Activated CD4-positive, alpha-beta T cell treated with anti-CD3 and anti-CD28 coated beads, Interleukin-2, amount 10 ng/mL, durations not matched to agents 24 days and 14 days (primary cell): ENCODE measurements at places on chromosomes 6 and 20. TPM values are rescaled to one million over a fixed set of nuclear protein-coding genes. Genes with fewer than 3 reads are reported as not detected.

Gene CFAP206
- total RNA-seq, result not detected in 2 replicates

- DNase-seq, result no peak
- peaks cover 7% of the 10 kb centered on the region for H3K27me3 ChIP-seq
- no peaks in the 10 kb centered on the region for H3K4me1 ChIP-seq
- H3K4me3 ChIP-seq, result no peak overlapping the region
- H3K27ac ChIP-seq, result no peak overlapping the region
- H3K36me3 ChIP-seq, result no peaks in the 10 kb centered on the region
These were observed 260.6 kb downstream of the PRL start for GRCh38 chr6:22036275-22036674.

DNA sequence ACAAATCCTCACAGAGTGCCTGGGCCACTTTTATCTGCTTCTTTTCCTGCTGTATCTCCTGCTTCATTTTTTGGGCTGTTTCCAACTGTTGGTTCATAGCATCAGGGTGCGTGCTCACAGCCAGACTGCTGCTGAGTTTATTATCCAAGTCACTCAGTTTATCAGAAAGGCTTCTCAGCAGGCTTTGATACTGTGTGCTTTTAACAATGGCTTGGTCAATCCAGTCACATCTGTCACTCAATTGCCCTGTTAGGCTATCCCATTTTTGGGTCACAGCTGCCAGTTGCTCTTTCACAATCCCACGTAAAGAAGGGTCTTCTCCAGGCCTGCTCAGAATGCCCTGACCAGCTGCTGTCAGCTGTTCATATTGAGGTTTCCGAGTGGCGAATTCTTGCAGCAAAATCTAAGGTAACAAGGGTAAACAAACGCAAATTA, 87.2 kb downstream of the DST start:
- no peak overlapping the region for H3K27ac ChIP-seq
- no peak overlapping the region for H3K4me3 ChIP-seq
- H3K36me3 ChIP-seq, result no peaks in the 10 kb centered on the region
- DNase-seq, result no peak

Gene PLA2G7
- not detected in 2 replicates for total RNA-seq

Gene CFAP61
- not detected in 2 replicates for total RNA-seq

Gene RNF144B
- total RNA-seq, result 0.19 and 0.40 TPM in 2 replicates

- H3K27me3 ChIP-seq, result peaks cover 26% of the 10 kb centered on the region
- H3K4me1 ChIP-seq, result peaks cover 7% of the 10 kb centered on the region
- no peak for DNase-seq
- H3K27ac ChIP-seq, result no peak overlapping the region
- no peaks in the 10 kb centered on the region for H3K36me3 ChIP-seq
These were observed 7.4 kb upstream of the KLHL32 start for GRCh38 chr6:96917098-96917497.

GRCh38 chr6:65110031-65110430, 597.0 kb downstream of the EYS start:
- H3K27ac ChIP-seq, result no peak overlapping the region
- H3K4me1 ChIP-seq, result no peaks in the 10 kb centered on the region
- DNase-seq, result no peak
- H3K4me3 ChIP-seq, result no peak overlapping the region
- H3K27me3 ChIP-seq, result no peaks in the 10 kb centered on the region
- no peaks in the 10 kb centered on the region for H3K36me3 ChIP-seq

GRCh38 chr20:55478724-55479450, 526.4 kb downstream of the CBLN4 start:
- H3K27ac ChIP-seq, result no peak overlapping the region
- no peaks in the 10 kb centered on the region for H3K4me1 ChIP-seq
- no peaks in the 10 kb centered on the region for H3K36me3 ChIP-seq
- DNase-seq, result no peak
- no peak overlapping the region for H3K4me3 ChIP-seq
- no peaks in the 10 kb centered on the region for H3K27me3 ChIP-seq

Gene CCDC28A
- 17.5 and 19.2 TPM in 2 replicates for total RNA-seq

DNA sequence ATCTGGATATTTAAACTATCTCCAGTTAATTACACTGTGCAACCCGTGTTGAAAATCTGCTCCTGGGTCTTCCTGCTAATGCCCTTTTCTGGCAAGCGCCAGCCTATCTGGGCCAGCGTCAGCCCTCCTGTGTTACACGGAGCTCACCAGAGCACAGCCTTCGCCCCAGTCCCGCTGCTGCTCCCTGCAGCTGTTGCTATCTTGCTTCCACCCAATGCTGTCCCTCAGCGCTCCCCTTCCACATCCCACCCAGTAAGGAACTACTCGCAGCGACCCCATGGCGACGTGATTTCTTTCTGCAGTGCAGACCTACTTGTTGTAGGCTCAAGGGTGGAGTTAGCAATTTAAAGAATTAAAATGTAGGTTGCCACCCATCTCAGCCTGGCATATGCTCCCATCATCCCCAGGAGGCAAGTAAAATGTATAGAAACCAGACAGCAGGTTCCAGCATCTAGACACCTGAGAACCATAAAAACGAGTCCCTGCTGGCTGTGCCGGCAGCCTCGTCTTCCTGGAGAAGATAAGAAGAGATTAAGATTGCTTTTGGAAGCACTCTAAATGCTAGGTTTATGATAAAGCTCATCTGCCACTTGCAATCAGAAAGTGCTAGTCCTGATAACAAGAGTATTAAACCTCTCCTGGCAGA, 254.3 kb upstream of the FOXQ1 start:
- no peak for DNase-seq
- H3K27ac ChIP-seq, result no peak overlapping the region
- H3K4me1 ChIP-seq, result no peaks in the 10 kb centered on the region
- no peaks in the 10 kb centered on the region for H3K36me3 ChIP-seq
- H3K4me3 ChIP-seq, result no peak overlapping the region

Gene FOXA2
- total RNA-seq, result not detected in 2 replicates

DNA sequence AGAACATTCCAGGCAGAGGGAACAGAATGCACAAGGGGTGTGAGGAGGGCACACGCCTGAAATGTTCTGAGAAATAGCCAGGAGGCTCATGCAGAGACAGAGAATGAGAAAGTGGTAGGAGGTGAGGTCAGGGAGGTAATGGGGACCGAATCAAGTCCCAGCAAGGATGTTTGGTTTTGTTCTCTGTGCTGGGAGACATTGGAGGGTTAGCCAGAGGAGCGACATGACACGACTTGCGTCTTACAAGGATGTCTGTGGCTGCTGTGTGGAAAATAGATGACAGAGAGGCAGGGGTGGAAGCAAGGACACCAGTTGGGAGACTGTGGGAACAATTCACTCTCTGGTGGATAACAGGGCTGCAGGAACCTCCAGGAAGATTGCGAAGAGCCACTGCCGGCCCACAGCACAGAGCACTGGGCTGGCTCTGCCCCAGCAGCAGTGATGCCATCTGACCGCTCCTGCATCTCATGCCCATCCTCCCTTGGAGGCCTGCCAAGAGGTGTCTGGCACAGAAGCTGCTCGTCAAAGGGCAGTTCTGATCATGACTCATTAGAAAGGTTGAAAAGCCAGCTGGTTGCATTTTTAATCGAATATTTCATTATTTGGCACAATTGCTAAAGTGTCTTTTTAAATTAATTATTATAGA, 57.7 kb upstream of the CD83 start:
- H3K4me3 ChIP-seq, result no peak overlapping the region
- no peaks in the 10 kb centered on the region for H3K36me3 ChIP-seq
- H3K27ac ChIP-seq, result no peak overlapping the region

DNA sequence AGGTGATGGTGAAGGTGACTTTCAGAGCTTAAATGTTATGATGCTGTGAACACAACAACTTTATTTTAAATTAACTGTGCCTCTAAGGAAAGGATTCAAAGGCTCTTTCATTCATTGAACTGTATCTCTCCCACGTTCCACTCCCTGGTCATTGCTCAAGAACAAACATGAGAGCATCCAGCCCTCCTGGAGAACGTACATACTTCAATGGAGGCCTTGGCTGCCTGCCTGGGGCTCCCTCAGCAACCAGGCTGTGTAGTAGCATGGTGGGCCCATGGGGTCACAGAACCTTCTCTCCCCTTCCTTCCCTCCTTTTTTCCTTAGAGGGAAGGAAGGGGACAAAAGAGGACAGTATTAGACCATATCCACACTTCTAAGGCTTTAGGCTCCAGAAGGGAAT, 234.3 kb downstream of the CDC5L start:
- H3K36me3 ChIP-seq, result no peaks in the 10 kb centered on the region
- no peak overlapping the region for H3K27ac ChIP-seq
- DNase-seq, result no peak
- H3K4me1 ChIP-seq, result no peaks in the 10 kb centered on the region
- peaks cover 7% of the 10 kb centered on the region for H3K27me3 ChIP-seq

- DNase-seq, result no peak
- peaks cover 46% of the 10 kb centered on the region for H3K36me3 ChIP-seq
- no peaks in the 10 kb centered on the region for H3K27me3 ChIP-seq
- H3K27ac ChIP-seq, result no peak overlapping the region
These were observed 5.0 kb upstream of the BTN2A1 start for GRCh38 chr6:26452631-26453235.

GRCh38 chr6:74826263-74826662, 379.6 kb downstream of the COL12A1 start:
- no peaks in the 10 kb centered on the region for H3K36me3 ChIP-seq
- H3K4me1 ChIP-seq, result no peaks in the 10 kb centered on the region
- no peaks in the 10 kb centered on the region for H3K27me3 ChIP-seq
- DNase-seq, result no peak
- H3K27ac ChIP-seq, result no peak overlapping the region

Gene C6orf163
- total RNA-seq, result 1.3 and 1.9 TPM in 2 replicates

DNA sequence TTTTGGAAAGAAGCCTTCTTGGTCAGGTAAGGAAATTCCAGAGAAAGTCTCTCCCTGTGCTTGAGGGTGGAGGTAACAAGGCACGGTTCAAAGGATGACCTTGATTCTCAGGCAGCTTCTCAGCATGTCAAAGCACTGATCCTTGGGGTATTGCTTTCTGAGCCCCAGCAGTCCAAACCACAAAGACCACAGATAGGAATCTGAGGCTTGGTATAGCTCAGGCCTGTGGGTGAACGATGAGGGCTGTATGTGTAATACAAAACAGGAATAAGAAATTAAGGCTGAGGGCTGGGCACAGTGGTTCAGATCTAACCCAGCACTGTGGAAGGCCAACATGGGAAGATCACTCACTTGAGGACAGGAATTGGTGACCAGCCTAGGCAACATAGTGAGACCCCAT, 70.2 kb upstream of the SLC22A1 start:
- H3K4me3 ChIP-seq, result peak overlapping the region; percentile 8
- H3K36me3 ChIP-seq, result peaks cover 89% of the 10 kb centered on the region
- H3K27me3 ChIP-seq, result no peaks in the 10 kb centered on the region
- H3K4me1 ChIP-seq, result peaks cover 21% of the 10 kb centered on the region
- peak overlapping the region; percentile 18 for H3K27ac ChIP-seq

DNA sequence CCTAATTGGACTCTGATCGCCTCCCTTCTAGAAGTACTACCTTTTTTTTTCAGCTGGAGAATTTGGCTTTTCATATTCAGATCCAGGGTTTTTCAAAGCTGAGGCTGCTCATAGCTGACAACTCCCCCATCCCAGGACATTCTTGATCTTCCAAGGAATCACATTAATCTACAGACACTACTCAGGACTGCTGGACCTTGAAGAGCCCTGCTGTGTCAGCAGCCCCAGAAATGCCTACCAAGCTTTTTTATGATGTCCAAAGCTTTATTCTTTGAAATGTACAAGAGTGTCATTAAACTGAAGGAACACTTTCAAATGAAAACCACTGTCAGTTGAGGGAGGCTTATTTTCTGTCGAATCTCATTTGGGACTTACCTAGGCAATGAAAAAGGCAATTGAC, 704.1 kb downstream of the PTPRT start:
- H3K4me1 ChIP-seq, result no peaks in the 10 kb centered on the region
- no peaks in the 10 kb centered on the region for H3K36me3 ChIP-seq
- no peak for DNase-seq
- H3K4me3 ChIP-seq, result no peak overlapping the region
- no peaks in the 10 kb centered on the region for H3K27me3 ChIP-seq
- no peak overlapping the region for H3K27ac ChIP-seq

Gene GFOD1
- total RNA-seq, result 9.8 and 10.2 TPM in 2 replicates
